Renal cortex interstitium (tissue), 15 donors: ENCODE measurements at places on chromosomes 7 and 10. TPM values are rescaled to one million over a fixed set of nuclear protein-coding genes. Genes with fewer than 3 reads are reported as not detected.

DNA sequence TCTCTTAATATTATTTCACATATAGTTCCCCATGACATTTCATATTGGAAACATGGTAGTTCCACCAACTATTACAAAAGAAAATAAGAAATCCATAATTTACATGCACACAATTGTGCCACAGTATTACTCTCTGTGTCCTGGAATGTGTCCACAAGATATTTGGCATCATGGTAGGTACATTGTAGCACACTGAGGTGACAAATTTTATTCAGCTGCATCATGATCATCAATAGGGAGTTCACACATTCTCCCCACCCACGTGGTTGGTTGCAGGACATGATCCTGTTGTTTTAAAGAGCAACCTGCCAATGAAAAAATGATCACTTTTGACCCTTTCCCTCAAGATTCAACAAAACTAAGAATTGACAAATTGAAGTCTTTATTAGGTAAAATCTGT, 67.1 kb upstream of the HECTD2 start:
- no peak for DNase-seq

- no peak for DNase-seq
Observed at GRCh38 chr7:2050511-2050866, 182.3 kb downstream of the MAD1L1 start.

DNA sequence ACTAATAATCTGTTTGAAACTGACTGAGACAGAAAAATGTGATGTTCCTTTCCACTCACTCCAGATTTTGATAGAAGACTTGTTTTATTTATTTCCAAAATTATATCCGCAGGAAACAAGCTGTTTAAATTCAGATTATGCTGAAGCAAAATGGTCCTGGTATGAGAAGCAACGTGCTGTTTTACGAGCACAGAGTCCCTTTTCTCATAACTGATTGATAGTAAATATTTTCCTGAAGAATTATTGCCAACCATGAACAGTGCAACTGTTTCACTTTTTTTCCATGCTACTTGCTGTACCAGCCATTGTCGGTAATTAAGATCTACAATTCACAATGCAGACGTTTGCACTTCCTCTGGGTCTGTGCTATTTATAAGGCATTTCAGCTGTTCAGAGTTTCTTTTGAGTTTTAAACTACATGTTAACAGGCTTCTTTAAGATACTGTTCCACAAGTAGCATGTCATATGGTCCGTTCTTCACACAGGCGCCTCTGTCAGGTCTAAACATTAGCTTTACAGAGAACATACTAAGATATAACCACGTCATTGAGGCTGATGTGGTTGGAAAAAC, 103.8 kb downstream of the POLL start:
- no peak for DNase-seq

DNA sequence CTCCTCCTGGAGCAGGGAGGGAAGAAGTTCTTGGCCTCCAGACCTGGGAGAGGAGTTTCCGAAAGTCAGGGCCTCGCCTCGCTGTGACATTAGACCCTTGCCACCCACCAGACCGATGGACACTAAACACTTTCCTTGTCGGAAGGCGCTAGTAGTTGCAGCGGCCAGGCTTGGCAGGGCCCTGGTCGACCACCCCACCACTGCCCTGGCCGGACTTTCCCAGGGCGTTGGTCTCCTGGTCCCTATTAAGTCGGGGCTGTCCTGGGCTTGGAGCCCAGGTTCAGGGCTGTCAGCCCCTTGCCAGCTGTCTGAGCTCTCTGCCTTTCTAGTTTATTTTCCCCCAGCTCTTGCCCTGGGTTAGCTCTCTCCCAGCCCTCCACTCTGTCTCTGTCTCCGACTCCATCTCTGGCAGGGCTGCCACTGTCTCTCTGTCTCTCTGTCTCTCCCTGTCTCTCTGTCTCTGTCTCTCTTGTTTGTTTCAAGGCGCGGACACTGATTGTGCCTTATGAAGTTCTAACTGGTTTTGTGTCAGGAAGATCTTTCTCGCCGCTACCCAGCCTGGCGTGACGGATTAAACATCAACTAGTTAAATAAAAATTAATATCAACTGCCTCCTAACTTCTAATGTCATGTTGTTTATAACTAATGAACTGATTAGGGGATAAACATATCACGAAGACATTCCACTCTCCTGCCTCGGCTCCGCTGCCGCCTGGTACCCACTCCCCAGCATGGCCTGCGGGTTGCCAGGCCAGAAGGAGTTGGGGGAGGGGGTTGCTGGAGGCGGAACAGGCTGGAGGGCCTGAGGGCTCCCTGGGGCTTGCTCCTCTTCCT, 13.8 kb upstream of the PAX2 start:
- no peak for DNase-seq

- no peak for DNase-seq
Observed at GRCh38 chr10:99775850-99776249, 6.6 kb upstream of the ABCC2 start.

- DNase-seq = no peak
Observed at GRCh38 chr7:151063212-151063561, 3.8 kb downstream of the SLC4A2 start.

- DNase-seq = no peak
Observed at GRCh38 chr10:63681993-63682697, 160.9 kb downstream of the REEP3 start.

GRCh38 chr7:31647511-31647910, 39.5 kb upstream of the PPP1R17 start:
- DNase-seq = no peak

- DNase-seq = no peak
Observed at GRCh38 chr10:115861455-115861854, 411.6 kb downstream of the GFRA1 start.

GRCh38 chr10:13990946-13991345, 339.8 kb downstream of the FRMD4A start:
- no peak for DNase-seq

- no peak for DNase-seq
Observed at GRCh38 chr7:105399043-105399725, 10.5 kb upstream of the SRPK2 start.

GRCh38 chr7:131642429-131642828, 86.0 kb upstream of the PODXL start:
- DNase-seq = no peak

GRCh38 chr10:70930263-70931000, 42.1 kb upstream of the PCBD1 start:
- no peak for DNase-seq

GRCh38 chr10:77906951-77907421, 19.6 kb downstream of the DLG5 start:
- no peak for DNase-seq

DNA sequence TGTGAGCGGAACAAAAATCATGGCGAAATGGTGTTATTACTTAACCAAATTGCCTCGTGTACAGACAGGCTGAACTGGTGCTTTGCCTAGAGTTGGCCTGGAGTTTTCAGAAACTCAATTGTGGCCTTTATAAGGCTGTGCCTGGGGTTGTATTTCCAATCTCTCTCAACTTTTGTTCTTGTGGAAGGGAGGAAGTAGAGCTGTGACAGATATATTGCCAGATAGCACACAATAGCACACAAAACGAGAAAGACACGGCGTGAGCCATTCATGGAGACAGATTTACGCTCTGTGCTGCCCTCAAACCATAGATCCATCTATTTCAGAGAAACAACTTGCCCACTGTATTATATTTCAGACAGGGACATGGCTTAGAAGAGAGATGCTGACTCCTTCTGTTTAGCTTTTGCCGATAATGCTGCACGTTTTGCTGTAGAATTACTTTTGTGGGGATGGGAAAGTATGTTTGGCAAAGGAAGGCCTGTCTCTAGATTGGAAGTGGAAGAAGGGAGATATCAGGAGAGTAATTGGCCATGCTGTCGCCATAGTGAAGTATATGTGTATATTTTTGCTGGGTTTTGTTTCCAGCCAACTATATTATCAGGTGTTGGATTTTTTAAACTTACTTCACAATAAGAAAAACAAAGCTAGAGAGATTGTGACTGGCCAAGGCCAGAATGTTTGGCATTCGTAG, 80.4 kb downstream of the AUTS2 start:
- DNase-seq = peak; percentile 63

GRCh38 chr7:32803406-32804141, 88.0 kb downstream of the KBTBD2 start:
- no peak for DNase-seq

DNA sequence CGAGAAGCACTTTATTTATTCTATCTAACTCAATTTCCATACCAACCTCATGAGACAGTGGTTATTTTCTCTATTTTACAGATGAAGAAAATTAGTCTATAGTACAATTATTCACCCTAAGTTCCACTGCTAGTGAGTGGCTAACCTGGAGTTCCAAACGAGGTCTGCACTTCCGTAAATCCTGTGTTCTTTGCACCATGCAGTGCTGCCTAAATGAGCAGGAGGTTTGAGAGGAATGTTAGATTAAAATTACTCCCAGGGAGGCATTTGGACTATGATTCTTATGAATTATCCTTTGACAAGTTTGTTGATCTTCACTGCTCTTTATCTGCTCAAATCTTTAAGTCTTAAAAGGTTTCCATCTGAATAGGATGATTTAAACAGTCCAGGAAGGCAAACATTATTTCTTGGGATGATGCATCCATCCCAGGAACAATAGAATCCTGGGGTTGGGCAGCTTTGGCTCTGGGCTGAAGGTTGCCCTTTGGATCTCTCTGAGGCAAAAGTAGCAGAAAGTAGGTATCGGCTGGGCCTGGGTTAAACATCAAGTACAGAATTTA, 400.8 kb downstream of the REEP3 start:
- DNase-seq = no peak

DNA sequence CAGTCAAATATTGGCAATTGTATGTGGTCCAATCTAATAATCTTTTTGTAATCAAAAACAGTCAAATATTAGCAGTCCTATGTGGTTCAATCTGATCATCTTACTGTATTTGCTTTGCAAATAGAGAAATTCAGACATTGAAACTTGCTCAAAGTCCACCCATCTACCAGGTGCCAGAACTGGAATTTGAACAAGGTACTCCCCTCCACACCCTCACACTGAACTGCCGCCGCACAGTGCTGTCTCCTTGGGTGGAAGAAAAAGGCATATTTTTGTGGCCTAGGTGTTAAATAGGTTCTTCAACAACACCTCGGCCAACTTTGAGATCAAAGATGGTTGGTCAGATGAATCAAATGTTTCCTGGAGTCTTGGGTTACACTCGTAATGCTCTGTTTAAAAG, 544.2 kb upstream of the GALNT17 start:
- DNase-seq = no peak

- no peak for DNase-seq
Observed at GRCh38 chr10:75541411-75541810, 110.0 kb downstream of the LRMDA start.

DNA sequence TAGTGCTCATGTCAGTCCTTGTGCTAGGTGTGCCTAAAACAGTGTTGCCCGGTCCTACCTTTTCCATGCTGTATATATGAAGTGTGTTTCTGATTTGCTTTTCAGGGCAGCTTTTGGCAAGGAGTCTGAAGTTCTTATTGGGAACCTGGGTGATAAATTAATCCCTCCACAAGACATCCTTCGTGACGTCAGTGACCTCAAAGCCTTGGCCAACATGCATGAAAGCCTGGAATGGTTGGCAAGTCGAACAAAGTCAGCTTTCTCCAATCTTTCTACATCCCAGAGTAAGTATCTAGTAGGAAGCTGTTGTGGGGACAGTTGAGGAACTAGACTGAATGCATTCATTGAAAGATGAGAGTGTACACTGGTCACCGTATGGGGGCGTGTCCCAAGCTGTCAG, 189.4 kb upstream of the LRGUK start:
- no peak for DNase-seq

DNA sequence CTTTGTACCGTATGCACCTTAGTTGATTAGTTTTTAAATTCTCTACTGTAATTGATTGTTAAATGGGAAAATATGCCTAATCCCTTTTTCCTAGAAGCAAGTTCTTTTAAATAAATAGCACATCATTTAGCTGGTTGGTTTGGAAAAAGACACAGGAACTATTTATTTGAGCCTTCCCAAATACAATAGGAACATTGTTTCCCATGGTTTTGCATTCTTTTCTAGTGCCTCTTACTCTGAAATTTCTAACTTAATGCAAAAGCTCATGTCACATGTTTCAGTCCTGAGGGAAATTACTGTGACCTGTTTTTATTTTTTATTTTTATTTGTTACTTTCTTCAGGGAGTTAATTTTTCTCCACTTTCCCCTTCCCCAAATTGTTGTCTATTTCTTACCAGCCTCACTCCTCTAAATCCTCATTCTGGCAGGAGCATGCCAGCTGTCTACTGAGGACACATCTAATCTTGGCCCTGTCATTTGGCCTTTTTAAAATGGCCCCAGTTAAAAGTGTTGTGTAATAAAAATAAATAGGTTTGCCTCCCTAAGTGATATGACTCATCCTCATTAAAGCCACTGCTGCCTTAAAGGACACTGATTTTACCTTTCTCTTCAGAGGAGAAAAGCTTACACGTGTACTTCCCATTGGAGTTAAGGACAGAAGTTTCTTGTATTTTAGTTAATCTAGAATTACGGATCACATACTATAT, 94.5 kb downstream of the PPP1R3A start:
- DNase-seq = no peak

DNA sequence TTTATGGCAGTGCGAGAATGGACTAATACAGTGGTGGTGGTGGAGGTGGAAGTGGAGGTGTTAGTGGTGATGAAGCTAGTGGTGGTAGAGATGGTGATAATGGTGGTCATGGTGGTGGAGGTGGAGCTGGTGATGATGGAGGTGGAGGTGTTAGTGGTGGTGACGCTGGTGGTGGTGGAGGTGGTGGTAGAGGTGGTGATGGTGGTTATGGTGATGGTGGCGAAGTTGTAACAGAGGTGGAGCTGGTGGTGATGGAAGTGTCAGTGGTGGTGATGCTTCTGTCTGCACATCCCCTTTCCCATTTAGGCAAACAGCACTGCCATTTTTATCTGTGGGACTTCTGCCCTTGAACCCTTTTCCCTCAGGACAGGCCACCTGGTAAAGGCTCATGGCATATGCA, 7.4 kb upstream of the PTPRN2 start:
- DNase-seq = no peak

DNA sequence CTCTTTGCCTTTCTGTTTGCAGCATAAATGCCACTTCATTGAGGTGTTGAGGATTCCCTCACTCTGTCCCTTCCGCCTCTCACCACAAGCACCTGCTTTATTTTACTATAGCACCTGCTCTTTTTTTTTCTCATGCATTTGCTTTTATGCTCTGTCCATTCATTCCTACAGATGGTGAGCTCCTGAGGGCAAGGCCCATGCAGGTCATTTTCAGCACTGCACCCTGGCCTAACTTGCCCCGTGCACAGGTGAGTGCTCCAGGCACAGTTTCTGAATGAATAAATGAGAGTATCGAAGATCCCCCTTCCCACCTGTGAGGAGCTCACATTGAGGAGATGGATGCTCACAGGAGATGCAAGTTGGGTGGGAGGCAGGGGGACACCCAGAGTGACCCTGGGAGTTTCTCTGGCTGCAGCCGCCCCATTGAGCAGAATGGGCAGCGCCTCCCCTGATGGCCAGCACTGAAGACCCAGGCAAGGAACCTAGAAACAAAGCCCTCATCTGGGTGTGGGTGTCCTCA, 1.2 kb upstream of the AKR1E2 start:
- no peak for DNase-seq

Gene C10orf143
- polyA plus RNA-seq = 10.5 TPM

Gene HMX3
- polyA plus RNA-seq = not detected

Gene SMO
- polyA plus RNA-seq = 97.2 TPM

Gene CTAGE15
- polyA plus RNA-seq = 1.7 TPM

Gene ARF5
- polyA plus RNA-seq = 227 TPM

Gene NAT16
- 0.08 TPM for polyA plus RNA-seq

Gene BUD31
- polyA plus RNA-seq = 111 TPM

Gene WEE2
- polyA plus RNA-seq = 0.33 TPM

Gene RPEL1
- 0.14 TPM for polyA plus RNA-seq

Gene ADIRF
- 17.2 TPM for polyA plus RNA-seq

Gene HOXA7
- 31.4 TPM for polyA plus RNA-seq

Gene KCND2
- polyA plus RNA-seq = 1.2 TPM

Gene GIMAP1
- polyA plus RNA-seq = 2.3 TPM
